AG04450 (cell line): ENCODE measurements at places on chromosomes 4 and X.

GRCh38 chrX:9909254-9909653 is 57.9 kb upstream of the CLDN34 start:
- DNase-seq = no peak

- DNase-seq = peak; percentile 66
Observed at GRCh38 chr4:123480706-123481418, 84.3 kb downstream of the SPRY1 start.

DNA sequence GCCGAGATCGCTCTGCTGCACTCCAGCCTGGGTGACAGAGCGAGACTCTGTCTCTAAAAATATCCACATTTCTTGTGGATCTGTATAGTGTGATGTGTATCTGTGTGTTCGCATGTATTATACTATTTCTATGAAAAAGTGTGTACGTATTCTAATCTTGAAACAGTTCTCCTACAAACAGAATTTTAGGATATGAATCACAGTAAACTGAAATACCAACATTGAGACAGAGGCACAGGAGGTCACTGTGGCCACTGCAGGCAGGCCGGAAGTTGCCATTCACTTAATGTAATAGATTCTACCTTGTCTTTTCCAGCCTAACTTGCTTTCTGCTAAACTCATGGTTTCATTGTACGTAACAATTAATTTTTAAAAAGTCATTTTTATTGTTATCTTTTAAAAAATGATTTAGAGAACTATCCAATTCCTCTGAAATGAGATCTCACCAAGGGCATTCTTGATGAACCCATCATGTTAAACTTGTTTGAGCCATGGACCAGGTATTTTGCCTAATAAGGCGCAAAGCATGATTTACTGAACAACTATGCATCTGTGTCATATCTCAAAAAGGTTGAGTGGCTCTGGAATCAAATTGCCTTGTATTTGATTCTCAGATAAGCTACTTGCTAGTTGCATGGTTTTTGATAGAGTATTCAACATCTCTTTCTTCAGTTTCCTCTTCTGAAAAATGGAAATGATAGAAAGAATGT is 154.9 kb upstream of the GYPA start:
- no peak for DNase-seq

DNA sequence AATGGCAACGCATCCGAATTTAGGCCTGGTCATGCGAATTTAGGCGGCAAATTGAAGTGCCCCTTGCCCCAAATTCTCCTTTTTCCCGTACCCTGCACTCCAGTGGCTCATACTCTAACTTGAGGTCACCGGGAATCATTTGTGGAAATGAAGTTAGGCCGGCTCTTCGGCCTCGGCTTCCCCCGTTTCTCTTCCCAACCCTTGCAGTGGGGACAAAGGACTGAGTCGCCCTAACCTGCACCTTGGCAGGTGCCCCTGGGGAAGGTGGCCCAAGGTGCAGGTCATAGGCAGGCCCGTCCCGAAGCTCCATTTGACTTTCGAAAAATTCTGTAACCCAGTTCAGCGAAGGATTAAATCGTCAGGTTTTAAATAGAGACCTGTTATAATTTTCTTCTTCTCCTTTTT is 811 bp downstream of the SRD5A3 start:
- no peak for DNase-seq

GRCh38 chr4:102761296-102761701 is 531 bp upstream of the MANBA start:
- no peak for DNase-seq
